ENCODE measurements at places on chromosomes 2 and 18.

DNA sequence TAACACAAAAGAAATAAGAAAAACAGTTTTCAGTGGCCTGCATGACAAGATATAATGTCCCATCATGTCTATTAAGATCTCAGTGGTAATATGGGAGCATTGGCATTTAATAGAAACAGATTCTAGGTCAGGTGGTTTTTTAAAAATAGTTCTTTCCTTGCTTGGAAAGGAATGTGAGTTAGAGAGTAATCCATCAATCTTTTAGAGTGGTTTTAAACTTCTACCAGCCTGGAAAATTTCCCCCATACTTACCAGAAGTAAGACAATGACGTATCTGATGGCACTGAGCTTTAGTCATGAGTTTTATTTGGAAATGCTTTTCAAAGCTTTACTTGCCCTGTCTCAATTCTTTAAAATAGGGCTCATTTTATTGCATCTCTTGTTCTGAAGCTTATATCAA, 441.7 kb upstream of the SMIM21 start:
- no peak for DNase-seq

- no peak for DNase-seq
Observed at GRCh38 chr2:129922571-129923264, 56.7 kb upstream of the RAB6C start.

GRCh38 chr2:64727843-64728463, 74.2 kb upstream of the SERTAD2 start:
- DNase-seq, result no peak

- no peak for DNase-seq
Observed at GRCh38 chr2:174965992-174966744, 39.0 kb downstream of the CHN1 start.

DNA sequence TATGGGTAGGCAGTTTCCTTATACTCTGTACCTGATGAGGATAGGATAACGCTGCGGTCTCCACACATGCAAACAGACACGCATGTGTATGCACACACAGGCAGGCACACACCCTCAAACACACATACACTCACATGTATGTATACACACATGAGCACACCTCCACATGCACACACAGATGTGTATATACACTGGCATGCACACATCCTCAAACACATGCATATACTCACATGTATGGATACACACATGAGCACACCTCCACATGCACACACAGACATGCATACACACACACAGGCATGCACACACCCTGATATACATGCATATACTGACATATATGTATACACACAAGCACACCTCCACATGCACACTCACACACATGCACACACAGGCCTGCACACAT, 267.8 kb upstream of the HDAC4 start:
- no peak for DNase-seq

DNA sequence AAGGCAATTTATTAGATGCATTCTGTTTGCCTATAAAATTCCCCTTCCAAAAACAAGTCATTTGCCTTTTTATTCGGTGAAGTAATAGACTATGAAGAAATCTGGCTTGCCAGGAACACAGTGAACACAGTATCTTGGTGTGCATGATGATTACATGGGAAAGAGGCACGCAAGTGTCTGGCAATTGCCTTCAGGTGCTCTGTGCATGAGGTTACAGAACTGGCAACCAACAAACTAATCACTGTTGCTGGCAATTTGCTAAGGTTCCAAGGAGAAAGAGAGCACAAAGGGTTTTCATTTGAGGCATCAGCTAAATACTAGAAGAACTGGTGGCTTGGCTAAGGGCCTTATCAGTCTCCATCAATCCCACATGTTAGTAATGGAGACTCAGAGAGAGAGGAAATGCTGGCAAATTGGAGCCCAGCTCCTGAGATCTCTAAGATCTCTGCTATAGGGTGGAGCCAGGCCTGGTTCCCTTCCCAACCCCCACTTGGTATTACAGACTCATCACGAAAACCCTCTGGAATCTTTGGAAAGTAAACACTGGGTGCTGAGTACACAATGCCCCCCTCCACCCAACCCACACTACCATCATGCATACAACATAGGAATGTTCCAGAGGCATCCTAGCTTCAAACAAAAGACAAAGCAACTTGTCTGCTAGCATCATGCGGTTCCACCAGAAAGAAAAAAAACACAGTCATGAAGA, 10.4 kb downstream of the RNF152 start:
- no peak for DNase-seq

GRCh38 chr2:74439803-74440377, 1.8 kb downstream of the RTKN start:
- DNase-seq, result peak; percentile 57

DNA sequence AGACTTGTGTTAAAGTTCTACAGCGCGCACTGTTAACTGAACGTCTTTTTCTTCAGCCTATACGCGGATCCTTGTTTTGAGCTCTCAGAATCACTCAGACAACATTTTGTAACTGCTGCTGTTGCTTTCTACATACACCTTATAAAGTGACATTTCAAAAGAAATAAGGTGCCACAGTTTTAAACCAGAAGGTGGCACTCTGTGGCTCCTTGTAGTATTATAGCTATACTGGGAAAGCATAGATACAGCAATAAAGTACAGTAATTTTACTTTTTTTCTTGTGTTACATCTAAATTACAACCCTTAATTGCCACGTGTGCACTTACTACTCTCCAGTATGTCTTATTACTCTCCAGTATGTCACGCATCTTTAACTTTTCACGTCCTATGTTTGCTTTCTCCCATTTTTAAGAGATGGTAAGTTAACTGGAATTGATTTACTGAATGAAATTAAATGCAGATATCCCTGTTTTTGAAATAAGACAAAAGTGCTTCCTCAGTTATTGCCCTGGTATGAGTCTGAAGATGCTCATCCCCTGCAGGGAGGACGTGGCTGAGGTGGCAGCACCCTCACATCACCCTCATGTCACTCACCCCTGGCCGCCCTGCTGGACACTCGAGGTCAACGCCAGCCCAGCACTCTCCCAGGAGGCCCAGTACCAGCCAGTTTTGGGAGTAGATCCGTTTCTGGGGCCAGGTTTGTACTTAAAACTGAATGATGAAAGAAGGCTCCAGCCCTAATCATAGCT, 37.8 kb downstream of the GORASP2 start:
- DNase-seq, result no peak

GRCh38 chr2:234973008-234973407, 21.2 kb downstream of the SH3BP4 start:
- no peak for DNase-seq

DNA sequence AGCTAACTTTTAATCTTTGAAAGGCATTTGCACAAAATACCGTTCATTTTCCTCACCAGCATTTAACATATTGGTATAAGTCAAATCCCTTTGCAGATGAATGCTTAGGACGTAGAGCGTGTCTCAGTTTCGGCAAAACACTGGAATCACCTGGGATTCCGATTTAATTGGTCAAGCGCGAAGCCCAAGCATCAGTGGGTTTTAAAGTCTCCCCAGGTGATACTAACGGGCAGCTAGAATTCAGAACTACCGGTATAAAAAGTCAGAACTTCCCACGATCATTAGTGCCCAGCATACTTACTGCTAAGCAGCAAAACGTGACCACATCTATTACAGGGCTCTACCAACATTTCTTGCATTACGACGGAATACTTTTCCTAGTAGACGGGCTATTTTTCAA, 24.6 kb downstream of the ALPK2 start:
- DNase-seq, result no peak

DNA sequence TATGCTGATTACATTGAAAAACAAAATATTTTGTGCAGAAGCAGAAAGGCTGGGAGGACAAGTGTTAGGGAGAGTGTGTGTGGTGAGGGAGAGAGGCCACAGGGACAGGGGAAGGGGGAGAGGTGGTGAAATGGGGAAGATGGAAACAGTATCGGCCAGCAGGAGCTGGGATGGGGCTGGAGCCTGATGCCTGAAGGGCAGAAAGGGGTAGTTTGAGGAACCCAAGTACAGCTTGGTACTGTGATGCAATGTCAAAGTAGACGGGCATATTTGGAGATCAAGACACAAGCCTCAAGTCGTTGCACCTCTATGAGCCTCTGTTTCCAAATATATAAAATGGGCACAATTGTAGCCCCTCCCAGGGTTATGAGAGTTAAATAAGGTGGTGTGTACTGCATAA, 152.1 kb downstream of the LPIN1 start:
- no peak for DNase-seq

- DNase-seq, result peak; percentile 20
Observed at GRCh38 chr18:34659579-34660517, 50.2 kb upstream of the DTNA start.

DNA sequence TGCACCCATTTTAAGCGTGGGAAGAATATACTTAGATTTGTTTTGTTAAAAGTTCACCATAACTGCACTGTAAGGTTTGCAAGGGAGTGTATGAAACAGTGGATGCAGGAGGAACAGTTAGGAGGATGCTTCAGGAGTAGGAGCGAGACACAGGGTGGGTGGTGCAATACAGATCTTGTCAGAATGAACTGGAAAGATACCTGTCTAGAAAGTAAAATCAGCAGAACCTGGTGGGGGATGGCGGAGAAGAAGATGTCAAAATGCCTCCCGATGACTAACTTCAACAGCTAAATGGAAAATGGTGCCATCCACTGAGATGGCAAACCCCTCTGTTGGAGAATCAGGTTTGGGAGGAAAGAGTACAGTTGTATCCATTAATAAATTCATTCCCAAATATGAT, 18.2 kb downstream of the LANCL1 start:
- no peak for DNase-seq

- DNase-seq, result no peak
Observed at GRCh38 chr2:85582492-85582891, 1.7 kb upstream of the VAMP5 start.

DNA sequence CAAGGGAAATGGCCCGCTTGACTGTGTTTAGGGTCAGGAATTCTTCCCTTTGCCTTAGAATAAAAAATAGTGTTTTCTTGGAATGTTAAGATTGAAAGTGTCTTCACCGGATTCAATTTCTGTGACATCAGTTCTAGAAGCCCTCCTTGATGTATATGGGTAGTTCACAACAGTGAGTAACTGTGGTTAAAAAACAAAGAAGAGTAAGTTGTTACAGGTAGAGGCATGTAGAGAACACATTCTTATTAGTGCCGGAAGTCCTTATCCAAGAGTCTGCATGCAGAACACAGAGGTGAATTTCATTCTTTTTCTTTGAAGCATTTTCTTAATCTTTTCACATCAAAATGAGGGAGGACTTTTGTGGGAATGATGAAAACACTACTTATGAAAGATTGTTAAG, 105.5 kb downstream of the FMNL2 start:
- no peak for DNase-seq

All from HTR-8/SVneo (cell line).